ENCODE measurements at places on chromosomes 11 and 22.

GRCh38 chr11:17012712-17013547 is 1.3 kb downstream of the PLEKHA7 start:
- no peak for DNase-seq

GRCh38 chr22:46830841-46831240 is 68.4 kb downstream of the TBC1D22A start:
- DNase-seq: no peak

DNA sequence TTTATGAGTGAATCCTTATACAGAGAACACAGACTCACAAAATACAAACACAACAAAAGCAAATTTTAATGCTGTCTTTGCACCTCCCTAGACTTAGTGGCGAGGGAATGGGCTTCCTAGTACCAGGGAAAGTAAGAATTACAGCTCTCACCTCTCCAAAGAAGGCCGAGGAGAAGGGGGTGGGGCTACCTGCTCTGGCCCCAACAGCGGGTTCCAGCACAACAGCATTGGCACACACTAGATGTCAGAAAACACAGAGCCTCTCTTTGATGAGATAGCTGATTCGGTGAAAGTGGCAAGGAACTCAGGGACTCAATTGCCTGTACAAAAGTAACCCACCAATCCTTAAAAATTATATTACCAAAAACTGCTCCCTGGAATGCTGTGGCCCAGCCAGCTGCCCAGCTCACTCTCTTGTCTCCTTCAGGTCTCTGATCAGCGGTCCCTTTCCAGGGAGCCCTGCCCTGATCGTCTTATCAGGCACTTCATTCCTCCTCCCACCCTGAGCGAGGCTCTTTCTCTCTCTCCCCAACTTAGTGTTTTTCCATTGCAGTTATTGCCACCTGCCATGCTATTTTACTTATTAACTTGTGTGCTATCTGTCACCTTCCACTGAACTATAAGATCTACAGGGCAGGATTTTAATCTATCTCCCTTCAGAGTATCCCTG is 30.7 kb downstream of the SPON1 start:
- no peak for DNase-seq

DNA sequence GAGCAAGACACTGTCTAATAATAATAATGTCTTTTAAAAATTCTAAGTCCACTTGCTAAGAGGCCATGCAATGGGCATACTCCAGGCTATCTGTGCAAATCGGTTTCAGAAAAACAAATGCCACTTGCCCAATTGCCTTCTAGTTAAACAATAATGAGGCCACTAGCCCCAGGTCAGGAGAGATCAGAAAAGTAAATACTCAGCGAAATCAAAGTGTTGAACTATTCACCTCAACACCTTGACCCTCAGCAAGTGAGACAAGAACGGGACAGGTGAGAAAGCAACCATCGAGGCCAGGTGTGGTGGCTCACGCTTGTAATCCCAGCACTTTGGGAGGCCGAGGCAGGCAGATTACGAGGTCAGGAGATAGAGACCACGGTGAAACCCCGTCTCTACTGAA is 72.3 kb upstream of the SYN3 start:
- no peak for DNase-seq

DNA sequence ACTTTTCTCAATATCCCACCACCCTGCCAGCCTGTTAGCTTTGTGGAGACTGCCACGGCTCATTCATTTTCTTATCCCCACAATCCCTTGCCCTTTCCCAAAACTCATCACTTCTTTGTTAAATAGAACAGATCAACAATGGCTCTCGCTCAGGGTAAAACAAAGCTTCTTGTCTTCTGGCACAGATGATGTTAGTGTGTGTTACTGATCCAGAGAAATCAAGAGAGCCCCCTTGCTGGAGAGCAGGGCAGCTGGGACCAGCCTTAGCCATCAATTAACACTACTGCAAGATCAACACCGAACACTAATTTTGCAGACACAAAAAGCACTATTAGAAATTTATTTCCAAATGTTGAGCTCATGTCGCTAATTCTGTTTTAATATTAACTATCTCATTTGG is 420.9 kb downstream of the TENM4 start:
- DNase-seq: no peak

DNA sequence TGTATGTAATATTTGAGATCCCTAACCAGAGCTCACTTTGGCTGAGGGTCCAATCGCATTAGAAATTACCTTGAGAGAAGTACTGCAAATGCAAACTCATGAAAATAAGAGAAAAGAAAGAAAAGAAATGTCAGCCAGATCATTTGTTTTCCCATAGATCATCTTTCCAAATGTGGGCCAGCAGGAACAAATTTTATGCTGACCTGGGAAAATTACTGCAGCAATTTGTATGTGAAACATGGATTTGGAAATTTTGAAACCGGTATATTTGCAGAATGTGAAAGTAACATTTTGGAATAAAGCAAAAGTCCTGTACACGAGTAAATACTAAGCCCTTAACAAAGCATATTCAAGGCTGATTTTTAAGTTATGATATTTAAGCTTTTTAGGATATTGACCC is 1058.9 kb upstream of the CCDC90B start:
- DNase-seq: no peak

DNA sequence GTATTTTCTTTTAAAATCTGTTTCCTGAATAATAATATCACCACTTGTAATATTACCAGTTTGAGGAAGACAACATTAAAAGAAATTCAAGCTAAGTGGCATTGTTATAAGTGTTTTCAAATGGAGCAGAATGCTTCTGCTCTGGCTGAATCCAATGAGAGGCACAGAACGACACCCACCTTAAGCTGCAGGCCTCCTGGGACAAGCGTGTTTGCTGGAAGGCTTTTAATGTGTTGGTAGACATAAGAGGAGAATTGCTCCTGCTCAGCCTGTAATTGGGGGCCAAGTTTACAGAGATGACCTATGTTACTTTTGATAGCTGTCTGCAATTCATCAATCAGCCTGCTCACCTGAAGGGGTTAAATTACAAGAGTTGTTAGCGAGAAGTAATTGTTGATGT is 242.2 kb downstream of the DCDC1 start:
- no peak for DNase-seq

- DNase-seq: no peak
Observed at GRCh38 chr11:3157381-3158130, 7.6 kb downstream of the OSBPL5 start.

DNA sequence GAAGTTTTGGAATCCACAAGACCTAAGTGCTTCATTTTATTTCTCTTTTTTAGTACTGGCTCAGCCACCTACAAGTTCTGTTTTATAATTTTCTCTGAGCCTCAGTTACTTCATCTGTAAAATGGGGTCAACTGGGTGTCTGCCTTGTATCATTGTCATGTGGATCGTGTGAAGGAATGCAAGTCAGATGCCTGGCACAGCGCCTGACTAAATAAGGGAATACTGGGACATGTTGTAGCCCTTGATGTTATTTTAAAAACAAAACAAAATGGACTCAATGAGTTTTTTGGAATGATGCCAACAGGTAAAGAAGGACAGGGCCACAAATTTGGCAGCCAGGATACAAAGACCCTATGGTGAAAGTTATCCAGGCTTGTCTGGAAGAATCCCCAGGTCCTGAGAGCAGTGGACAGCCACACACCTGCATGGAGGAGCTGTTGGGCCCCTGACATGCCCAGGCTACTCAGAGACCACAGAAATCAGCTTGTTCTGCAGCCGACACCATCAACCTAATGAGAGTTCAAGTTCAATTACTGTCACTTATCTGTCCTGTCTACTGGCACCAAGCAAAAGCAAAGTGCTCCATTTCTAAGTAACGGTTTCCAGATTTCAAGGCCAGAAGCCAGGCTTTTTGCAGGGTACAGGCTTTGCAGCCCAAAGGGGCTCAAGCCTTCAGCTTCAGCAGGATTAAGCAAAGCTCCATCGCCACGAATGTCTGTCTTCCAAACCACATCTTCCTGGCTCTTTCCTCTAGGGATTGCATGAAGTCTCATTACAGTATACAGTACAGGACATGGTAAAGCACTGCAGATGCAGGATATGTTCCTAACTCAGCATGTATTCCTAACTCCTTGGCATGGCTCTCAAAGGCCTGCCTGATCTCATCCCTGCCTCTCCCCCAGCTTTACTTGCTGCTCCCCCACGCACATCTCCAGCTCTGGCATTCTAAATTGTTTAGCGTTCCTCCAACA is 18.4 kb downstream of the DKK3 start:
- no peak for DNase-seq

DNA sequence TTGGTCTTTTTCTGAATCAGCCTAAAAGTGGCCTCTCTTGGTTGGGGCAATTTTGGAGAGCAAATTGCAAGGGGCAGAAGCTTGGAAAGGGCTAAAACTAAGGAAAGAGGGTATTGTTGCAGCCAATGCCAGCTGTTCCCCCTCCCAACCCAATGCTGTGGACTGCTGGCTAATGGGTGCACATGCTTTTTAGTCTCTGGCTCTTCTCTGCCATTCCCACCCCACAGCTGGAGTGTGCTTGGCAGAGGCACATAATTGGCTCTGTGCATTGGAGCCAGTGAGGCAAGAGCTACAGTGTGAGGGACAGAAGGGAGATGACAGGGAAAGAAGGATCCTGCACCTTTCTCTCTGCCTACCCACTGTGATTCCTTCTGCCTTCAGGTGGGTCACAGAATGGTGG is 140.0 kb downstream of the NECTIN1 start:
- DNase-seq: no peak

DNA sequence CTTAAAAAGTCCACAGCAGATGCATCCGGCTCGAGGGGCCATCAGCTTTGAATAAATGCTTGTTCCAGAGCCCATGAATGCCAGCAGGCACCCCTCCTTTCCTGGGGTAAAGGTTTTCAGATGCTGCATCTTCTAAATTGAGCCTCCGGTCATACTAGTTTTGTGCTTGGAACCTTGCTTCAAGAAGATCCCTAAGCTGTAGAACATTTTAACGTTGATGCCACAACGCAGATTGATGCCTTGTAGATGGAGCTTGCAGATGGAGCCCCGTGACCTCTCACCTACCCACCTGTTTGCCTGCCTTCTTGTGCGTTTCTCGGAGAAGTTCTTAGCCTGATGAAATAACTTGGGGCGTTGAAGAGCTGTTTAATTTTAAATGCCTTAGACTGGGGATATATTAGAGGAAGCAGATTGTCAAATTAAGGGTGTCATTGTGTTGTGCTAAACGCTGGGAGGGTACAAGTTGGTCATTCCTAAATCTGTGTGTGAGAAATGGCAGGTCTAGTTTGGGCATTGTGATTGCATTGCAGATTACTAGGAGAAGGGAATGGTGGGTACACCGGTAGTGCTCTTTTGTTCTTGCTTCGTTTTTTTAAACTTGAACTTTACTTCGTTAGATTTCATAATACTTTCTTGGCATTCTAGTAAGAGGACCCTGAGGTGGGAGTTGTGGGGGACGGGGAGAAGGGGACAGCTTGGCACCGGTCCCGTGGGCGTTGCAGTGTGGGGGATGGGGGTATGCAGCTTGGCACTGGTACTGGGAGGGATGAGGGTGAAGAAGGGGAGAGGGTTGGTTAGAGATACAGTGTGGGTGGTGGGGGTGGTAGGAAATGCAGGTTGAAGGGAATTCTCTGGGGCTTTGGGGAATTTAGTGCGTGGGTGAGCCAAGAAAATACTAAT is 1.9 kb downstream of the NEAT1 start:
- DNase-seq: peak; percentile 81

- DNase-seq: no peak
Observed at GRCh38 chr22:47207387-47207786, 444.9 kb downstream of the TBC1D22A start.

All from activated naive CD4-positive, alpha-beta T cell treated with Interleukin-2 at 50 U/mL for 16 hours (primary cell).